ENCODE measurements at places on chromosomes 7 and 10. TPM values are rescaled to one million over a fixed set of nuclear protein-coding genes. Genes with fewer than 3 reads are reported as not detected.

GRCh38 chr10:124588736-124589490 is 127.3 kb downstream of the LHPP start:
- no peak overlapping the region for H3K4me3 ChIP-seq
- peaks cover 15% of the 10 kb centered on the region for H3K4me1 ChIP-seq
- H3K36me3 ChIP-seq, result no peaks in the 10 kb centered on the region
- no peaks in the 10 kb centered on the region for H3K27me3 ChIP-seq
- H3K27ac ChIP-seq, result peak overlapping the region; percentile 68

GRCh38 chr7:147496209-147496608 is 1094.4 kb upstream of the C7orf33 start:
- H3K27me3 ChIP-seq, result no peaks in the 10 kb centered on the region
- no peak overlapping the region for H3K27ac ChIP-seq

GRCh38 chr7:875051-875450 is 1.3 kb upstream of the GET4 start:
- peaks cover 67% of the 10 kb centered on the region for H3K4me1 ChIP-seq
- H3K36me3 ChIP-seq, result peaks cover 57% of the 10 kb centered on the region
- DNase-seq, result no peak
- peak overlapping the region; percentile 85 for H3K27ac ChIP-seq
- H3K4me3 ChIP-seq, result no peak overlapping the region

DNA sequence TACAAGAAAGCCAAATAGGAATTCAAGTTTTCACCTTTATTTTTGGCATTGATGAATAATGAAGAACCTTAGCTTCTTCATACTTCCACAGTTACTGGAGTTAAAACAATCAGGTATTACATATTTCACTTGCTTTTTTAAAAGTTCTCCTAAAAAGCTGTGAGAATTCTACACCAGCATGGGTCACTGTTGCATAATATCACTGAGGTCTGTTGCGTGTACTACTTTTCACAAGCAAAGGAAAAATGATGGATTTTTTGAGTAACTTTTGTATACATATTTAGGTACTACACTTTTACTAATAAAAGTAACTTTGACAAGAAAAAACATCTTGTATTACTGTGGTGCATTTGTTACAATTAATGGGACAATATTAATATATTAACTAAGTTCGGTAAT is 15.2 kb downstream of the FAM24B start:
- no peaks in the 10 kb centered on the region for H3K27me3 ChIP-seq
- no peak for DNase-seq
- H3K36me3 ChIP-seq, result no peaks in the 10 kb centered on the region
- H3K4me3 ChIP-seq, result no peak overlapping the region
- H3K27ac ChIP-seq, result no peak overlapping the region

DNA sequence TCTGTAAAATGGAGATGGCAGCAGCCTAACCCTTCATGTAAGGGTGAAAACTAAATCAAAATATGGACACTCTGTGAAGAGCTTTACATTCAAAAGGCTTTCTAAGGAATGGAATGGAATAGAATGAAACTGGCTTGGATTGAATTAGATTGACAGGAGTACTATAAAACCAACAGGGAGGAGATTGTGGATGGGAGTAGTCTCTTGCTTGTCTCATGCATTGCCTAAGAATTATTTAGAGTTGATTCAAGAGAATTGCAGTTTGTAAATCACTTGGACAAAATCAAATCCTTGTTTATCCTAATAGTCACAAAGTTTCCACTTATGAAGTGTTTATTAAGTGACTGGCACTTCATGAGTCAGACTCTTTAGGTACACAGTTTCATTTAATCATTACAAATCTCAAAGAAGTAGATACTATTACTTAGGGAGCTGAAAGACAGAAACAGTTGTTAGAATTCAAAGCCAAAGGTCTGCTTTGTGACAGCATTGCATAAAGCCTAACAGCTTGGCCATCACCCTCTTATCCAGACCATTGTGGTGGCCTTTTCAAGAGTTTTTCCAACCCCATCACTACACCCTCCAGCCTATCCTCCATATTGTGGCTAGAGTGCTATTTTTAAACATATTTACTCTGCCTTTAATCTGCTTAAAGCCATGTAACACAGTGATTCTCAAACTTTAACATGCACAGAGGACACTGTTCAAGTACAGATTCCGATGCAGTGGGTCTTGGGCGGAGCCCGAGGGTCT is 91.9 kb upstream of the GHITM start:
- no peak for DNase-seq
- H3K27ac ChIP-seq, result no peak overlapping the region
- H3K36me3 ChIP-seq, result no peaks in the 10 kb centered on the region
- no peak overlapping the region for H3K4me3 ChIP-seq
- no peaks in the 10 kb centered on the region for H3K27me3 ChIP-seq

GRCh38 chr10:27794157-27794556 is 48.5 kb upstream of the MKX start:
- no peaks in the 10 kb centered on the region for H3K4me1 ChIP-seq
- H3K27me3 ChIP-seq, result no peaks in the 10 kb centered on the region
- DNase-seq, result no peak
- H3K4me3 ChIP-seq, result no peak overlapping the region
- H3K27ac ChIP-seq, result no peak overlapping the region
- no peaks in the 10 kb centered on the region for H3K36me3 ChIP-seq

GRCh38 chr10:77574438-77574837 is 63.2 kb downstream of the KCNMA1 start:
- peak overlapping the region; percentile 72 for H3K27ac ChIP-seq
- peaks cover 6% of the 10 kb centered on the region for H3K4me1 ChIP-seq
- DNase-seq, result no peak
- H3K4me3 ChIP-seq, result no peak overlapping the region
- no peaks in the 10 kb centered on the region for H3K27me3 ChIP-seq
- no peaks in the 10 kb centered on the region for H3K36me3 ChIP-seq

DNA sequence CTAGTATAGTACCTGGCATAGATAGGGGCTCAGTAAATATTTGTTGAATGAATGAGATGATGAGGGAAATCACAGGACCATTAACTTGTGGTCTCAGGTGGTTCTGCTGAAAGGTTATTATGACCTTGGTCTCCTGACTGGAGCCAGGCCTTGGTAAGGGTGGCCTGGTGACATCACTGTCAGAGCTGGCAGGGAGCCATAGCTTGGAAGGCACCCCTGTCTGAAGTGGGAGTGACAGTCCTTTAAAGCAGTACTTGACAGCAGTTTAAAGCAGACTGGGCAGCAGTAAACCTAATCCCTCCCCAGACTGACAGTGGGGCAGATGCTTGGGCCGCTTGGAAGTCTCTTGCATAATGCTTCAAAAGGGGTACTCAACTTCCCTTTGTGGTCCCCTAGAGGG is 13.4 kb downstream of the DPCD start:
- peaks cover 39% of the 10 kb centered on the region for H3K36me3 ChIP-seq
- H3K27ac ChIP-seq, result no peak overlapping the region
- H3K27me3 ChIP-seq, result no peaks in the 10 kb centered on the region
- DNase-seq, result no peak

GRCh38 chr7:143886826-143887477 is 15.0 kb downstream of the TCAF1 start:
- H3K4me1 ChIP-seq, result peaks cover 35% of the 10 kb centered on the region
- no peak for DNase-seq
- H3K27ac ChIP-seq, result no peak overlapping the region
- H3K4me3 ChIP-seq, result no peak overlapping the region

DNA sequence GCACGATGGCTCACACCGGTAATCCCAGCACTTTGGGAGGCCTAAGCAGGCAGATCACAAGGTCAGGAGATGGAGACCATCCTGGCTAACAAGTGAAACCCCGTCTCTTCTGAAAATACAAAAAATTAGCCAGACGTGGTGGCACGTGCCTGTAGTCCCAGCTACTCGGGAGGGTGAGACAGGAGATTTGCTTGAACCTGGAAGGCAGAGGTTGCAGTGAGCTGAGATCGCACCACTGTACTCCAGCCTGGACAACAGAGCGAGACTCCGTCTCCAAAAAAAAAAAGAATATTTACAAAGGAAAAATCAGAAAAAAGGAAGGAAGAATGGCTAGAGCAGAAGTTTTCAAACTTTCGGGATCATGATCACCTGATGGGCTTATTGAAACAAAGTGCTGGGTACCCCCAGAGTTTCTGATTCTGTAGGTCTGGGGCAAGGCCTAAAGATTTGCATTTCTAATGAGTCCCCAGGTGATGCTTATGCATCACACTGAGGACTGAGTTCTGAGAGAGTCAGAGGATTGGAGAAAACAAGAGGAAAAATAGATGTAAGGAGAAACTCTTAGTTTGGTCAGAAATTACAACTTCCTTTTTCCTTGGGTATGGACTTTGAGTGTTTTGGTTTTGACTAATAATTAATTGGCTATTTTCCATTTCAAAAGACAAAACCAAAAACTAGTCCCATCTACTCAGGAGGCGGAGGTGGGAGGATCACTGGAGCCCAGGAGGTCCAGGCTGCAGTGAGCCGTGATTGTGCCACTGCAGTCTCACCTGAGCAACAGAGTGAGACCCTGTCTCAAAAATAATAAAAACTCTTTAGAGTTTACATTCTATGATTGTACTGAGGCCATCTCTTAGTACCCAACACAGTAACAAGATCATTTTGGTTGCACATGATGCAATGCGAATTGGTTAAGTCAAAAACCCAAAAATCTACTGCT is 14.4 kb downstream of the MARCHF5 start:
- peaks cover 3% of the 10 kb centered on the region for H3K36me3 ChIP-seq
- peaks cover 29% of the 10 kb centered on the region for H3K4me1 ChIP-seq
- no peaks in the 10 kb centered on the region for H3K27me3 ChIP-seq

GRCh38 chr7:70568674-70569334 is 563.1 kb upstream of the GALNT17 start:
- H3K4me3 ChIP-seq, result no peak overlapping the region
- H3K36me3 ChIP-seq, result peaks cover 3% of the 10 kb centered on the region
- no peak for DNase-seq
- no peak overlapping the region for H3K27ac ChIP-seq
- peaks cover 8% of the 10 kb centered on the region for H3K4me1 ChIP-seq

DNA sequence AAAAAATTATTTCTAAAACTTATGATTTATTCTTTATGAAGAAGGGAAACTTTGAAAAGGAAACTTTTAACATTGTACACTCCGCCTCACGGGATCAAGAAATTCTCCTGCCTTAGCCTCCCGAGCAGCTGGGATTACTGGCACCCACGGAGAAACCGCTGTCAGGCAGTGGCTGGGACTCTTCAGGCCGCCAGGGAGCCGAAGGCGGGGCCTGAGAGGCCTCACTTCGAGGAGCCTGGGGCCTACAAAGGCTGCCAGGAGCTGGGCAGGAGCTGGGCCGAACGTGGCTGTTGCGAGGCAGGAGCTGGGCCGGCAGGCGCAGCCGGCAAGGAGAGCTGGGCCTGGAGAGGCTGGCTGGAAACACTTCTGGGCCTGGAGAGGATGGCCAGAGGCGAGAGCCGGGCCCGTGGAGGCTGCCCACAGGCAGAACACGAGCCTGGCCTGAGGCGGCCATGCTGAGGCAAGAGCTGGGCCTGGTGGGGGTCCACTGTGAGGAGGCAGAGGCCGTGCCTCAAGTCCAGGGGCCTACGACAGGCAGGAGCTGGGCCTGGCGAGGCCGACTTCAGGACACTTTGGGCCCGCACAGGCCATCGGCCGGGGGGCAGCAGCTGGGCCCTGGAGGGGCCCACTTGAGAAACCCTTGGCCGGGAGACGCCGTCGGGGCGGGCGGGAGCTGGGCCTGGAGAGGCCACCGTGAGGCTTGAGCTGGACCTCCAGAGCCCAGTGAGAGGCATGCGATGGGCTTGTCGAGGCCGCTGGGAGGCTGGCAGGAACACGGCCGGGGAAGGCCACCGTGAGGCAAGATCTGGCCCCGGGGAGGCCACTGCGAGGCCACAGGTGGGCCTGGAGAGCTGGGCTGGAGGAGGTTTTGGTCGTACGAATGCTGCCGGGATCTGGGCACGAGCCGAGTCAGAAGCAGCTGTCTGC is 23.7 kb downstream of the MDH2 start:
- H3K27ac ChIP-seq, result peak overlapping the region; percentile 87
- H3K27me3 ChIP-seq, result no peaks in the 10 kb centered on the region
- peaks cover 13% of the 10 kb centered on the region for H3K36me3 ChIP-seq
- no peak for DNase-seq
- no peak overlapping the region for H3K4me3 ChIP-seq
- H3K4me1 ChIP-seq, result peaks cover 38% of the 10 kb centered on the region

DNA sequence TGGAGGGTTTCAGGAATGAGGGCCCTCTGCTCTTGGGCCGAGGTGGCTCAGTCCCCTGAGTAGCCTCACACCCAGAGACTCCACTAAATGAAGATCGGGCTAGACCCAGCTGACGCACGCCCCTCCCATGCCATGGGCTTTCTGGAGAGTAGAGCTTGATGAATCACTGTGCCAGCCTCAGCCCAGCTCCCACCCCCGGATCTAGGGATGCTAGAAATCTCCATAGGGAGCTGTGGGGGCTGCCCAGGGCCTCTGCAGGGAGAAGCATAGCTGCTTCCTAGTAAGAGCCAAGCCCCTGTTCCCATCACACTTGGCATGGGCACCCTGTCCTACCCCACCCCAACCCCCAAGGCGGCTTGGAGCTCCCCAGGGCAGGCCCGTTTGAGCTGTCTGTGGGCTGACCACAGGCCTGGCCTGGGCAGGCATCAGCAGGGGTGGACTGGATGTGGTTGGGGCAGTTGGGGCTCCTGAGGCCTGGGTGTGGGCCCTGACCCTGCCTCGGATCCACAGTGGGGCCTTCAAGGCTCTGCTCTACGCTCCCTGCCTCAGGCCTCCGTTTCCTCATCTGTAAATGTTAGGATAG is 121.2 kb downstream of the ZMIZ1 start:
- no peak overlapping the region for H3K4me3 ChIP-seq
- peak overlapping the region; percentile 28 for H3K27ac ChIP-seq
- DNase-seq, result no peak
- H3K36me3 ChIP-seq, result peaks cover 17% of the 10 kb centered on the region

Gene TM9SF3
- total RNA-seq, result 90.8 TPM

Gene AKR1D1
- total RNA-seq, result not detected

Gene PAXIP1
- 8.7 TPM for total RNA-seq

Gene IKZF1
- 17.7 TPM for total RNA-seq

Gene MSS51
- 0.83 TPM for total RNA-seq

Gene C10orf67
- not detected for total RNA-seq

Gene TMEM213
- total RNA-seq, result not detected

Gene ZNF727
- 5.8 TPM for total RNA-seq

Gene GOT1
- 31.0 TPM for total RNA-seq

Gene ACHE
- 3.2 TPM for total RNA-seq

Gene ACSL5
- 11.2 TPM for total RNA-seq

Gene WDR86
- 11.8 TPM for total RNA-seq

Gene PRSS37
- not detected for total RNA-seq

Gene ATOH7
- total RNA-seq, result not detected

Data from esophagus muscularis mucosa (tissue), 4 donors.